Pons (tissue), 1 donor: ENCODE measurements at places on chromosomes 1 and 21.

GRCh38 chr1:25610822-25611630, 5.6 kb upstream of the MAN1C1 start:
- no peak for DNase-seq

- DNase-seq: no peak
Observed at GRCh38 chr1:183330335-183330734, 87.8 kb downstream of the NMNAT2 start.

- peak; percentile 80 for DNase-seq
Observed at GRCh38 chr1:107782217-107782845, 182.6 kb downstream of the VAV3 start.

GRCh38 chr1:17012775-17013490, 1.2 kb upstream of the ATP13A2 start:
- no peak for DNase-seq

DNA sequence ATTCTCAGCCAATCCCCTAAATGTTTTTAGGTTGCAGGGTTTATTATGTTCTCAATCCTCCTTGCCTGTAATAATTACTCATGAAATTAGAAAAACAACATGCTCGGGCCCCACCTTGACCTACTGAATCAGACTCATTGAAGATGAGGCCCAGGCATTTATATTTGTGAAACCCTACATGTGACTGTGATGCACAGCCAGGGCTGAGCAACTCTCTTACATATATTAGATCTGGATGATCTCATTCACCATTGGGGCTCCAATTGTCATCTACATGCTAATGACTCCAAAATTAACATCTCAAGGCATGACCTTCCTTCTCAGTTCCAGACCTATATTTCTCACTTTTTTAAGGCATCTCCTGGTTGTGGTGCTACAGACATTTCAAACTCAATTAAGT, 103.3 kb downstream of the WDR3 start:
- DNase-seq: no peak

DNA sequence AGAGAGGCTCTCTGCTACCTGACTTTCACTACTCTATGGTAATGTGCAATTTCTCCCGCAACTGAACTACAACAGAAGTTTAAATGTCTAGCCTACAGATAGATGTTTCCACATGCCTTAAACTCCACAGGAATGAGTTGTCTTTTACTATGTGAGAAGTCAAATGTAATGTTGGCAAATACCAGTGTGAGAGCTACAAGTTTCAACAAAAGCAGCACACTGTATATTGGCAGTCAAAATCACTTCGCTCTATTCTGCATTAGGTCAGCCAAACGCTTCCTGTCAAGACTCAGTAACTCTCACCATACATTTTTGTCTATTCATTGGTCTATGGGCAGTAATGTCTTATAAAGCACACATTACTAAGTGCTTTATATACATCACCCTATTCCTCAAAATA, 41.9 kb downstream of the LUZP1 start:
- no peak for DNase-seq

DNA sequence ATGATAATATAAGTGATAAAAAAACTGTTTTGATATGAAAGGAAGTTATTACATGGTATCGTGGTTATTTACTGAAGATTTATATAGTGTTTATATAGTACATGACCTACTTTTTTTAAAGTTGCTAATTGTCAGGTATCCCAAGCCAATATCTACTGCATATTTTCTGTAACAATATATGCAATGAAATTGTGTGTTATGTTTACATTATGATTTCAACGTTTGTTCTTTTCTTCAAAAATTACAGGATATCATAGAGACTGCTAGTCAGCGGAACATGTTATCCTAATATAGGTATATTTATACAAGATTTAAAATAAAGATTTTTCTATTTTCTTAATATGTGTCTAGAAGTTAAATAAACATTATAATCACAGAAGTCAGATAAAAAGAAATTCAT, 167.5 kb upstream of the DPYD start:
- no peak for DNase-seq

DNA sequence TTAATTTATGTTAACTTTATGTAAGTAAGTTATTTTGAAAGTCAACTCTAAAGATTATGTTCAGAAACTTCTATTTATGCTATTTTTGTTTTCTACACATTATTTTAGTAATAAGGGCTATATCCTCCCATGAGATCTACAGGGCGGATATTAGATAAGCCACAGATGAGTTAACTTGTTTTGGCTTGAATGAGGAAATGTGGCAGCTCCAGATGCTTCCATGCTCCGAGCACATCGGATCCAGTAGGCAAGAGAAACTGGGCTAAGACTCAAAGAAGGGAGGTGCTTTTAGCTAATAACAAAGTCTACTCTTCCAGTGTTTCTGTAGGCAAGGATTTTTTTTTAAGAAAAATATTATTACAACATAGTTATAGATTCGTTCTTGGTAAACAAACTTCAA, 20.0 kb upstream of the LAMC1 start:
- DNase-seq: no peak
